ENCODE measurements at places on chromosomes 2 and 18.

DNA sequence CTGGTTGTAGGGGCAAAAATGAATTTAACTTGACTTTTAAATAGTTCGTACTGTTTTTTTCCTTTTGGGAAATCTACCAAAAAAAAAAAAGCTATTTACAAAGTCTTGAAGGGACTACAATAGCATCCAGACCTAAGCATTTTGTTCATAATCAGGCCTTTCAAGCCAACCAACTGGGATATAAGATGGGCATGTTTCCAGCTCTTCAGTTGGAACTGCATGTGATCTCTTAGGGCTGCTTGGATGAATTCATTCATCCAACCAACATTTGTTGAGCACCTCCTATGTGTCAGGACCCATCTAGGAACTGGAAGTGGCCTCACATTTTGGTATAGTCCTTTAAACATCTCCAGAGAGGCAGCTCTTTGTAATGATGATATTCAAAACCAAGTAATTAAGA lies 98.6 kb downstream of the AAK1 start:
- no peak for DNase-seq

DNA sequence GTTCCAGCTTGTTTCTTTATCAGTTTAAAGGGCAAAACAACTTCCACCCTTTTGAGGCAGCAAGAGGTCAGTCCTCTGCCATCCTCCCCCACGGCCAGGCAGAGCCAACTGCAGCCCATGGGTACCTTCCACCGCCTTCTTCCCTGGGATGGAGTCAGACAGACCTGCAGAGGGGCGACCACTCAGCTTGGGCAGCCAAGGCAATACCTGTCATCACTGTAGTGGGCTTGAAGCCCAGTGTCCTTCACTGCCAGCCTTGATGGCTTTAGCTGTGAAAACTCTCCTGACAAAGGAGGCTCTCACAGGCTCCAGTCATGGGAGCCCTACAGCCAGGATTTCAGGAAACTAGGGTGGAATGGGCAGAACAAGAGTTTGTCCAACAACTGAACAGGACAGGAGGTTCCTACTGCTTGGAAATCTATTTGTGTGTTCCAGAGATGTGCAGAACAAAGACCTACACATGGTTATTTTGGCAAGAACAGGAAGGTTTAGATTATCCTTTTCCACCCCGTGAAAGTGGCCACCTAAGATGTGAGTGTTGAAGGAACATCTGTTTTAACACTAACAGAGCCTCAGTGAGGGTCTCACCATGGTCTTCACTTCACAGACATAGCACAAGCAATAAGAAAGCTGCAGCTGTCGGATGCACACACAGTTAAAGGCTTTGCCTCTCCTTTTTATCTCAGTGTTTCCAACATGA lies 93.9 kb upstream of the RMDN2 start:
- DNase-seq = no peak

DNA sequence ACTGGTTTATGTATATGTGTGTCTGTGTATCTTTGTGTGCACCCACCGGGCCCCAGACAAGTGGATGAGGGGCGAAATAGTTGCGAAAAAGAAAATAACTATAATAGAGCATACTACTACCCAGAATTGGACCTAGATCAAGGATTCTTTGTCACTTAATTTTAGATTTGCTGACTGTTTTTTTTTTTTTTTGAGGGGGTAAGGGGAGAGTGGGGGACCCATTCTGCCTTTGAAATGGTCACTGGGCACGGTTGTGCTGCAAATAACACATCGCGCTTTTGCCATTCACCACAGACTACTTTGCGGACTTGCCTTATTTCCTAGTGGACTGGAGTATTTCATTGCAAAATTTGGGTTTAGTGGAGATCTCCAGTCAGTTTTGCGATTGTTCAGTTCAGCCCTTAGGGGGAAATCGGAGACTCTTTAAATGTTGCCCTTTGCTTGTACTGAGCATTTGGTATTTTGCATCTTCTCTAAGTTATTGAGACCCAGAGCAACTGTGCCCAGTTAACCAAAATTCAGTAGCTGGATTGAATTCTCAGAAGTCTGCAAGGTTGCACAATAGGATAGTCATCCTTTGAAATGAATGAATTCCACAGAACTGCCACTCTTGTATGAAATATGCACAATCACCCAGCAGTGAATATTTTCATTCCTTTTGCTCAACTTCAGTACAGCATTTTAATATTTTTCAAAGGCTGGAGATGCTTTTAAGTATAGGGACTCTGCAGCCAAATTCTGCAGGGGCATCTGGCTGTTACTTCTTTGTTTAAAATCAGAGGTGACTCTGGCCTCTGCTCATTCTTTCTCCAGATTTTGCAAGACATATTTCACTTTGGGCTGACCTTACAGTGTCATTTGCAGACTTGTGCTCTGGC lies 2.9 kb downstream of the TRIB2 start:
- no peak for DNase-seq

- DNase-seq = no peak
Measured at GRCh38 chr2:226396541-226396940, 403.1 kb downstream of the IRS1 start.

DNA sequence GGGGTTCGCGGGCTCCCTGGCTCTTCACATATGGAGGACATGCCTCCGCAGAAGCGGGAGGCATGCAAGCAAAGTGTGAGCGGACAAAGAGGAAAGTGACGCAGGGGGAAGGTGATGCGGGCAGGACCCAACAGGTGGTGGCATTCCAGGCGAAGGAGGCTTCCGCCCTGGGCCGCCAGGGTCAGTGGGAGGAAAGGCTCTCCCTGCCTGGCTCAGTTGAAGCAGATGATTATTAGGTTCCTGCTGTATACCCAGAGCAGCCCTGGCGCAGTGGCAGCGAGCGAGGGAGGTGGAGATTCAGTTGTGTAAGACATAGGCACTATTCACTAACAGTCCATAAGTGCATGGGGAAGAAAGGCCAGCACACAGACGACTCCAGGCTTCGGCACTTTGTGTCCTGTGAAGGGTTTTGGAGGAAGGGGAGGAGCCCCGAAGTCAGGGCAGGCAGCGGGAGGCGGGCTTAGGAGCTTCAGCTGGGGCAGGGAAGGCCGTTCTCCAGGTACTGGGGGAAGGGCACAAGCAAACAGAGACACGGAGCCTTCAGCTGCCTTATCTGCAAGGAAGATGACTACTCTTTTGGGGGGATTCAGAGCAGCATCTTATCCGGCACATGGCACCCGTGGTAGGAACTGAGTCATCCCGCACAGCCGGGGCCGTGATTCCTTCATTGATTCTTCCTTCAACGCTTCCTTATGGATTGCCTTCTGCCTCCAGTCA lies 89.8 kb downstream of the TGOLN2 start:
- DNase-seq = no peak

DNA sequence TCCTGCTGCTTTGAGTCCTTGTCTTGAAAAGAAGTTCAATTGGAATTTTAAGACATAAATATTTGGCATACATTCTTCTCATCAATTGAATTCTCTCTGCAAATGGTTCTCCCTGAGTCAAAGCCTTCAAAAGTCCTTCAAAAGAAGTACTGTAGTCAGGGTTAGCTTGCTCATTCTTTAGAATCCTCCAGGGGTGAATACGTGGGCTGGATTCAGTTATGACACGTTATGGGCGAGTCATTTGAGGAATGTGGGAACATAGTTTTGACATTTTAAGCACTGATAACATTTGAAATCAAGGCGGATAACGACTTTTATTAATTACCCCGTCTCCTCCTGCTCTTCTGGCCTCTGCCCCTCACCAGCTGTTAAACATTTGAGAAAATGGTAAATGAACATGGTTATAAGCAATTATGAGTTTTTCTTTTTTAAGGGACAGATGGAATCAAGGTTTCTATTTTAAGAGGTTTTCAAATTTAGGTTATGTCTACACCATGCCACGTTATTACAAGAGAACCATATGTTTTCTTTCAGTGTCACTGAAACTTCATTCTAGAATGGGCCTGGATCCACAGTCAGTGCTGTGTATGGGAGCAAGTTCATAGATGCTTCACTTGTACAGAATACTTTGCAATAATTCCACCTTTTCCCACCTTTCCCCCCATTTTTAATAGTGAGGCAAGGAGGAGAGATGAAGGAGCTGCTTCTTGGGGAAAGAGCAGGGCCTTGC lies 273.1 kb downstream of the TSN start:
- DNase-seq = no peak

DNA sequence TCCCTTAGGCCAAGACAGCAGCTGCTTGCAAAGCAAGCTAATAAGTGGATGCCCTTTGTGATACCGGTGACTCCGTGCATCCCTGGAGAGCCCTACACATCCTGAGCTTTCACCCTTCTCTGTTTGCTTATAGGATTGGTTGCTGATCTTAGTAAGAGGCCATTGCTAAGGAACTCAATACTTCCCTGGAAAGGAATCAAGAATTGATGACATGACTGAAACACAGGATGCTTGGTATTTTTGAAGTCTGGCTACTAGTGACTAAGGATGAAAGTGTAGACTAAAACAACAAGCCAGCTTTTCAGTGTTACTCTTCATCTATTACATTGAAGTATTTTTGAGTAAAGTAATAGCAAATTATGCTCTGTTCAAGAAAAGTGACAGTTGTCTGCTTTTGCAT lies 123.0 kb upstream of the SERPINE2 start:
- no peak for DNase-seq

DNA sequence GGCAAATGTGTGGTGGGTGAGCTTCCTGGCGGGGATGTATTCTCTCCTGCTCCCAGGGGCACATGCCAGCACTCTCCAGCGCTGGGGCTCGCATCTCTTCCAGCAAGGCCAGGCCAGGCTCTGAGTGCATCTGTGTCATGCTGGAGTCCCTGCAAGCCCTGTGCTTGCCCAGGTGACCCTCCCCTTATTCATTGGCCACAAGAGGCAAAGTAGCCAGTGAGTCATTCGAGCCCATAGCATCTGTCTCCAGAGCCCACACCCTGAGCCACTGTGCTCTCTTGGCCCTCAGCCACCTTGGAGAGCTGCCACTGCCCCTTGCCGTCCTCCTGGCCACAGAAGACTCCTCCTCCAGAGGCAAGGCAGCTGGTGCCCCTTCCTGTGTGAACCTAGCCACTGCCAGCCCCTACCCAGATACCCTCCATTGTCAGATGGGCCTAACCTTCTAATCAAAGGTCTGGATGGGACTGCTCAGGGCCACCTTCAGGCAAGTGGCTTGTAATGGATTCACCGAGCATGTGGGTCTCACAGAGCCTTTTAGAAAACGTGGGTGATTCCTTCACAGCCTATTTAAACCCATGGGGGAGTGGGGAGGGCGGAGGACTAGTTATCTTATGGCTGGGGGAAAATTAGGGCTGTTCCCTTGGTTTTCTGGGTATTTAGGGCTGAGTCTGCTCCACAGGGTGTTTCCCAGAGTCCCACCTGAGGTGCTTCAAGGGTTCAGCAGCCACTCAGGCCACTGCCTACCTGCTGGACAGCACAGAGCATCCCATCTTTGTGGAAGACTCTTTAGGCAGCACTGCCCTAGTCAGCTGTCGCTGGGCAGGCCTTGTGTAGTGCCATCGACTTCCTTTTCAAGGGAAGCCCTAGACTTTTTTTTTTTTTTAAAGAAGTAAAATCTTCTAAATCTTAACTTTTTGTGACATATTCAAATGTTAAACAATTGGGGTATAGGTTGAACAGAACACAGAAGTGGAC lies 137.4 kb downstream of the ACOXL start:
- DNase-seq = no peak

- DNase-seq = no peak
Measured at GRCh38 chr18:26893996-26894395, 28.5 kb upstream of the AQP4 start.

- no peak for DNase-seq
Measured at GRCh38 chr18:77191071-77191751, 58.4 kb upstream of the GALR1 start.

- DNase-seq = no peak
Measured at GRCh38 chr2:79984476-79984875, 320.1 kb downstream of the LRRTM1 start.

DNA sequence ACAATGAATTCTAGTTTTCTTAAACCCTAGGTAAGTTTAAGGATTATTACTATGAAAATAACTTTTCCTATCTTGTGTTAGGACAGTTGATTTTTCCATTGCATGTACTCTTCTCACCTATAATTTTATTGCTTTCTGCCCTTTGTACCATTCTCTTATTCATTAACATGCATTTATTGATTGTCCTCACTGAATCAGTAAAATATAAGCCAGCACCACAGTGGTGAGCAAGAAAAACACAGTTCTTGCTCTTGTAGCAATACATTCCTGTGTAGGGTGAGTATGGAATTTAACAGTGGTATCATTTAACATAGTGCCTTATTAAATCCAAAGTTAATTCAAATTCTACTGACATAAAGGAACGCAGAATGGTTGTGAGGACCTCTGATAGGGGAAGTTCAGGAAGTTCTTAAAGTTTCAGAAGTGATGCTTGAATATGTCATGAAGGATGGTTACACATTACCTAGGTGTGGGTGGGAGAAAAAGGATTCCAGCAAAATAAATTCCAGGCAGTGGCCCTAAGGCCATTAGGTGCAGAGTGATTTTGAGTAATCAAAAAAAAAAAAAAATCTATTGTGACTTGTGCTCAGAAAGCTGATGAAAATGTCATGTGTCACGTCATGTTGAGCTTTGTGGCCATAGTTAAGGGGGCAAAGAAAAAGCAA lies 104.7 kb upstream of the DSEL start:
- DNase-seq = no peak

DNA sequence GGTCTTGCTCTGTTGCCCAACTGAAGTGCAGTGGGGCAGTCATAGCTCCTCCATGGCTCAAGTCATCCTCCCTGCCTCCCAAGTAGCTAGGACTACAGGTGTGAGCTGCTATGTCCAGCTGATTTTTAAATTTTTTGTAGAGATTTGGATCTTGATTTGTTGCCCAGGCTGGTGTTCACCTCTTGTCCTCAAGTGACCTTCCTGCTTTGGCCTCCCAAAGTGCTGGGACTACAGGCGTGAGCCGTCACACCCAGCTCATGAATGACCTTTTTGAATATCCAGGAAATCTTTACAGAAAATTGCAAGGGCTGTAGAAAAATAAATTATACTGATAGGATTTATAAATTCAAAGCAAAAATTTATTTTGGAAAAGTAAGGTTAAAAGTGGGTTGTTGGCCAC lies 17.4 kb downstream of the ACTR3 start:
- DNase-seq = no peak

GRCh38 chr18:64090876-64091275 lies 58.0 kb downstream of the LINC00305 start:
- no peak for DNase-seq

- DNase-seq = no peak
Measured at GRCh38 chr2:16566701-16567100, 98.9 kb downstream of the CYRIA start.

GRCh38 chr18:11849279-11849678 lies 1.9 kb upstream of the CHMP1B start:
- no peak for DNase-seq

Data from CD4-positive, alpha-beta T cell (primary cell).